ENCODE measurements at places on chromosomes 5 and 9.

- DNase-seq = no peak
Measured at GRCh38 chr9:89677702-89678395, 73.0 kb downstream of the GADD45G start.

DNA sequence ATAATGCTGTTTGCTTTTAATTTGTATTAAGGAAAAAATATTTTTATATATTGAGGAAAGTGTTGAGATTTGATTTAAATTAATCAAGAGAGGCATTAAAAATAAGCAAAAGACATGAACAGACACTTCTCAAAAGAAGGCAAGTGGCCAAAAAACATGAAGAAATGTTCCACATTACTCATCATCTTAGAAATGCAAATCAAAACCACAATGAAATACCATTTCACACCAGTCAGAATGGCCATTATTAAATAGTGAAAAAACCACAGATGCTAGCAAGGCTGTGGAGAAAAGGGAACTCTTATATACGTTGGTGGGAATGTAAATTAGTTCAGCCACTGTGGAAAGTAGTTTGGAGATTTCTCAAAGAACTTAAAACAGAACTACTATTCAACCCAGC, 45.9 kb downstream of the RANBP17 start:
- DNase-seq = no peak

DNA sequence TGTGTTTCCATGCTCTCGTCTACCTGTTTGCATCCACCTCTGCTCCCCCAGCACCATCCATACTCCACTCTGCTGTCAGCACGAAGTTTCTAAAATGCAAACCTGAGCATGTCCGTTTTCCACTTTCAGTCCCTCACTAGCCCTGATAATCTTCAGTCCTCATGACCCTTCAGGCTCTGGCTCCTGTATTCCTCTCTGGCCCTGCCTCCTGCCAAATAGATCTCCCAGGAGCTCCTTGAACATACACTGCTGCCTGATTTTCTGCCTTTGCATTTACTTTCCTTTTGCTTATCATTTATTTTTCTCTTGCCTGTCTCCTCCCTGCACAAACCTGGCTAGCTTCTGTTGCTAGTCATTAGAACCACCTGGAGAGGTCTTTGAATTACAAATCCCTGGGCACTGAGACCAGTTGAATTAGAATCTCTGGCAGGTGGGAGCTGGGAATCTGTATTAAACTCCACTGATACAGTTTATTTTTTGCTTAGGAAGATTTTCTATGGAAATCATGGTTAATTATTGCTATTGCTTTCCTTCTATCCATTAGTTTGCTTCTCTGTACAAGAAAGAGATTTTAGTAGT, 18.5 kb downstream of the ARHGEF28 start:
- no peak for DNase-seq

GRCh38 chr5:81370912-81371311, 23.0 kb downstream of the ACOT12 start:
- no peak for DNase-seq

DNA sequence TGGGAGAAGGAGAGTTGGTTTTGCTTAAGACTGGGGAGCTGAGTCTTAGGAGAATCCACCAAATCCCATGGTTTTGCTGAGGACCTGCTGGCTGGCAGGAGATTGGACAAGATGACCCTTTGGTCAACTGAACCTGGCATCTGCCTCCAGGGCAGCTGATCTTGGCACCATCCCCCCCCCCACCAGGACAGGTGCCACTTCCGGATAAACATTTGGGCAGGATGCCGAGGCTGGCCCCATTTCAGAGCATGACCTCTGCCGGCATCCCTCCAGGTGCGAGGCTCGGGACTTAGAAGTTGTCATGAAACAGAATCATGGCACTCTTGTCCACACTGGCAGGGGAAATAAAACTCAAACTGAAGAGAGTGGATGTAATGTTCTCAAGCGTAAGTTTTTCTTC, 165.6 kb downstream of the MACROH2A1 start:
- no peak for DNase-seq

GRCh38 chr5:66788556-66788955, 192.4 kb downstream of the MAST4 start:
- DNase-seq = no peak

DNA sequence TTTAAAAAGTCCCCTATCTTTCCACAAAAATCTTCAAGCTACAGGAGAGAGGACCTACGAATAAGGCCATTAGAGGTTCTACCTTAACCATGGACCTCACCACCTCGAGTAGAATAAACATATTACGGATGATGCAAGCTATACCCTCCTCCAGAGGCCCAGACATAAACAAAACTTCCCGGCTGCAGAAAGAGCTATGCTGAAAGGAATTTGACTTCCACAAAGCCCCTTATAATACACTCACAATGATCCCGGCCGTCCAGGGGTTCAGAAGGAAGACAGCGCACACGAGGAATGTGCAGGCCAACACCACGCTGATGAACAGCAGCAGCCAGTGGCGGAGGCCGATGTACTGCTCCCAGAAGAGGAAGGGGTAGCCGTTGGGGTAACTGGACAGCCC, 59.0 kb downstream of the PTCH1 start:
- no peak for DNase-seq

DNA sequence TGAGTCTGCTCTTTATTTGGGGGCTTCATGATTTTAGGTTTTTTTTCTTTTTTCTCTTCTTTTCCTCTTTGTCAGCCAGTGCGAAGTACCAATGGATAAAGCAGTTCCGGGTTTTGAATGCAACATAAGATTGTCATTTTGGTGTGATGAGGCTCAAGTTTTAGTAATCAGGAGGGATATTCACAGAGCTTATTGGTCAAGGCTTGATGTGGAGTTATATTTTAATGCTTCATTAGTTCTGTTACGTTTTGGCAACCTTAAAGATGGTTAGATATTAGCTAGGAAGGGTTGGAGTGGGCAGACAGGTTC, 1.4 kb downstream of the PIK3R1 start:
- DNase-seq = no peak

GRCh38 chr9:34139477-34140146, 13.1 kb upstream of the DCAF12 start:
- DNase-seq = no peak

- no peak for DNase-seq
Measured at GRCh38 chr5:87125766-87126165, 141.9 kb upstream of the RASA1 start.

DNA sequence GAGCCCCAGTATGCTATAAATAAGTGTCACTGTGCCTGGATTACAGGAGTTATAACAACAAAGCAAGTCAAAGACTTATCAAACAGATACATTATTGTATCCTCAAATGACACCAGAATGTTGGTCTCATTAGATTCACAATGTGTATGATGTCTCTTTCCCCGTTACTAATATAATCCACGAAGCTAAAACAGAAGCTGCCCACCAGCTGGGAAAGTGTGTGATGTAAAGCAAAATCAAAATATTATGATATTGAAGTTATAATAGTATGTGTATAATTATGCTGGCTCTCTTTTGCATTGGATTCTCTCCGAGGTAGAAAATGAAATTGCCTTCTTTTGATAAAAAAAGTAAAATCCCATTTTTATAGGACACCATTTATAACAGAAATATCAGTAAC, 127.3 kb upstream of the MAN2A1 start:
- DNase-seq = no peak

DNA sequence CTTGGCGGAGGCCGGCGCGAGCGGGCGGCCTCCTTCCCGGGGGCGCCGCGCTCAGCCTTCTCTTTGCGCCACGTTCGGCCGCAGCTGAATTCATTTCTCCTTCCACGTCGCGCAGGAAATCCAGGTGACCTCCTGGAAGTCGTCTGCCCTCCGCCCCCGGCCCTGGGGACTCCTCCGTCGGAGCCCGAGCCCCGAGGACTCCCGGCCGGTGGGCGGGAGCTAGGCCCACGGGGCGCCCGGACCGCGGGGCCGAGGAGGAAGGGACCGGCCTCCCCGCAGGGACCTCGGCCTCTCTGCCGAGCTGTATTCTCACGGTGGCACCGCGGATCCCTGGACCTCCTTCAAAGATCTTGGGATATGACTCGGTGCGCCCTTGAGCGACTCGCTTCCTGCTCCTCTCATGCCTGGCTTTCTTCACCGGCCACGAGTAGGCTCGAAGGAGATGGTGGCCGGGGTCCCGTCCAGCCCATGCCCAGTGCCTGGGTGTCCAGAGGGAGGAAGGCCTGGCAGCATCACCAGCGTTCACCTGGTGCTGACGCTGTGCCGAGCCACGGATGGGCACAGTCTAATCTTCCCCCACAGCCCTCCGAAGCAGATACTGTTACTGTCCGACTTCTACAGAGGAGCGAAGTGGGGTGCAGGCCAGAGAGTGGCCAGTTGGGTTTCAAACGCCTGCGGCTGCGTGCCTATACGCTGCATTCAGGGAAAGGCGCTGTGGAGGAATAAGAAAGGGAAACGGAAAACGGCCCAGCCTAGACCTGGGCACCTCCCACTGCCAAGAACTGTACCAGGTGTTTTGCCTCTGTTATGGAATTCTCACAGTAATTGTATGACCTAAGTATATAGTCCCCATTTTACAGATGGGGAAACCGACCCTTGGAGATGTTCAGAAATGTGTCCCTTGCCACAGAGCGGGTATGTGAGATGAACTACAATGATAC, 47.3 kb downstream of the PAX5 start:
- no peak for DNase-seq

GRCh38 chr5:81169924-81170323, 63.2 kb upstream of the CKMT2 start:
- DNase-seq = no peak

DNA sequence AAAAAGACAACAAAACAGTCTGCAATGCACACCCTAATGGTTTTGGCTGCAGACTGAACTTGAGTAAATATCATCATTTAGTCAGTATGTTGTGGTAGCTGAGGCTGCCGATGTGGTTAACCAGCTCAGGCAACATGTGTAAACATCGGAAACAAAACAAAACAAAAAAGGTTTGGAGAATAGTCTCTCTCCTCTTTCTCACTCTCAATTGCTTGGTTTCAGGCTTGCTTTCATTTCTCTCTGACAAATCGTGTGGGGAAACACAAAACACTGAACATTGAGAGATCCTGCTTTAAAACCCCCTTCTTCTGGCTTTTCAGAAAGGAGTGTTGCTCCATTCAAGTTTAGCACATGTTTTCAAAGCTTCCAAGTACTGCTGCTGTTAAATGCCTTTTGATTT, 453.3 kb downstream of the BNC2 start:
- DNase-seq = no peak

DNA sequence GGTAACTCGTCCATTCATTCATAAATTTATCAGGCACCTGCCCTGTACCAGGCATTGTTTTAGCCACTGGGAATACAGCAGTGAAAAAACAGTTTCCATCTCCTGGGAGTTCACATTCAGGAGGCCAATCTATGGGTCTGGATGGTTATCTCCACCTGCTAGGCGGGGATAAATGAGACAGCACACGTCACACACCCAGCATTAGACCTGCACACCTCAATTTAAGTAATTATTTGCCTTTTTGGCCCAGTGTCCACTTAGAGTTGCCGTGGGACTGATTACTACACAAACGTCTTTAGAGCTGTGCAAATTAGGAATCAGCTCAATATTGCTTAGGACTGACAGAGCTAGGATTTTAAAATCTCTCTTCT, 46.1 kb downstream of the STK10 start:
- no peak for DNase-seq

- DNase-seq = no peak
Measured at GRCh38 chr9:86809759-86810367, 137.4 kb downstream of the GAS1 start.

- no peak for DNase-seq
Measured at GRCh38 chr9:131645078-131645776, 94.6 kb downstream of the RAPGEF1 start.

DNA sequence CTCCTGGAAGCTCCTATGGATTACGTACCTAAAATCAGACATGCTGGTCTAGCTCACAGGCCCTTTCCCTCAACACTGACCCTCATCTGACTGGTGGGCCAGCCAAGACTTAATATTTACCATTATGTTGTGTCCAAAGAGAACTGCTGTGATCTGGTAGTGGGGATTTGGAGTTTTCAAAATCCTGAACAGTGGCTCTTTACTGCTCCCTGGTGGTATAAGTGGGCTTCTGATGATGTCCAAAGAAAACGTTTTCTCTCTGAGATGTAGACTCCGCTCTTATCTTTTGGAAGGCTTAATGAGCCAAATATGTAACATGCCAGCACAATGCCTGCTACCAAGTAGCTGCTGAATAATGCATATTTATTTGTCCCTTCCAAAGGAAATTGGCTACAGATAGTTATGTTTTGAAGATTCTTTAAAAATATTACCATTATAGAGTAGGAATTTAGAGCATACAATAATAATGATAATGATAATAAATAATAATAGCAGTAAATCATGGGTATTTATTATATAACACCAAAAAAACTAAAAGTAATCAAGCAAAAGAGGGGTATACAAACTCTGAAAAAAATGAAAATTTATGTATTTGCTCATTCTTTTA, 406.6 kb upstream of the TNC start:
- no peak for DNase-seq

GRCh38 chr5:119032656-119033055, 38.2 kb upstream of the DMXL1 start:
- no peak for DNase-seq

DNA sequence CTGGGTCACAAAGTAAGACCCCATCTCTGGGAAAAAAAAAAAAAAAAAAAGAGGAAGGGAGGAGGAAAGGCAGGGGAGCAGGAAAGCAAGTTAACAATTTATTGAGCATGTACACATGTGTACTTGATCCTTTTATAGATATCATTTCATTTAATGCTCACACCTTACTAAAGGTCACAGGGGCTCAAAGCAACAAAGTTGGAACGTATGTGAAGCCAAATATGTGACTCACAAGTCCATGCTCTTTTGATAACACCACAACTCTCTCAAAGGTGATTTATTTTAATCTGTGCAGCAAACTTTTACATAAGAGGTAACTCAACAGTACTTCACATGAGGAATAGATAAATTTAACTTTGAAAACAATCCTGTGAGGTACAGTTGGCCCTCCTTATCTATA, 34.4 kb upstream of the DTWD2 start:
- no peak for DNase-seq

DNA sequence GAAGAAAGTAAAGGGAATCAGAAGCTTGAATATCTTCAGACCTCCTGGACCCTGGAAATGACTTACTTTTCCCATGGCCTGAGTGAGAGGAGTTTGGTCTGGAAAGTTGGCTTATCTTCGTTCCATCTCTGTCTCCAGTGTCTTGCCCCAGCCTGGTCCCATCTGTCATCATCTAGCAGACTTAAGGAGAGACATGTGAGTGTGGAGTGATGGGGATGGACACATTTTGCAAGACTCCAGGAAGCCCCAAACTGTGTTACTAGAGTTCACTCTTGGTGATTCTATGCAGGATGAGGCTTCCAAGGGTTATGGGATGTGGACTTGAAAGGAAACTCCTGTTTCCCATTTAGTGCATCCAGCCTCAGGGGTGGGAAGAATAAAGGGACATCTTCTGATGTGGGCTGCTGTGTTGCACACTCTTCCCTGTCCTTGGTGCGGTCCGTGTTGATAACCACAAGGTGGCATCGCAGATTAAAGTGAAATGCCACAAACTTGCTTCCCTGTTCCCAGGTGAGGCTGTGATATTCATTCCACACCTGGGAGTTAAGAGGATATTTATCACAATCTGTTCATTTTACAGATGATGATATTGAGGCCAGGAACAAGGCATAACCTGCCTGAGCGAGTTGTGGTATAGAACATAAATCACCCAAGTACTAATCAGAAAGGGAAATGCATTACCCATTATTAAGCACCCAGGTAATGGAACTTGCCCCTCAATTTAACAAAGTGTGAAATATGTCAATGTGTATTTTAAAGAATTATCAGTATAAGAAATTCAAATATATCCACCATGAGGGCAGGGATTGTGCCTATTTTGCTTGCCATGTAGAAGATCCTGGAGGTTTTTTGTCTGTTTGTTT, 269.9 kb upstream of the PAPPA start:
- no peak for DNase-seq

GRCh38 chr5:103360475-103360874, 101.9 kb downstream of the MACIR start:
- DNase-seq = no peak

- no peak for DNase-seq
Measured at GRCh38 chr5:174223355-174223754, 177.8 kb downstream of the NSG2 start.

All from stimulated activated CD4-positive, alpha-beta T cell treated with anti-CD3 and anti-CD28 coated beads, Interleukin-1b, Interleukin-23, amount 100 ng/mL, for 24 hours (primary cell).